ENCODE measurements at places on chromosomes 1 and 21.

- DNase-seq = no peak
Measured at GRCh38 chr1:113479713-113480676, 89.7 kb downstream of the MAGI3 start.

GRCh38 chr1:23101887-23102286 lies 66.8 kb downstream of the LUZP1 start:
- DNase-seq = no peak

- DNase-seq = no peak
Measured at GRCh38 chr1:231663211-231663792, 36.7 kb downstream of the DISC1 start.

- DNase-seq = no peak
Measured at GRCh38 chr21:37855647-37856625, 60.3 kb downstream of the KCNJ6 start.

DNA sequence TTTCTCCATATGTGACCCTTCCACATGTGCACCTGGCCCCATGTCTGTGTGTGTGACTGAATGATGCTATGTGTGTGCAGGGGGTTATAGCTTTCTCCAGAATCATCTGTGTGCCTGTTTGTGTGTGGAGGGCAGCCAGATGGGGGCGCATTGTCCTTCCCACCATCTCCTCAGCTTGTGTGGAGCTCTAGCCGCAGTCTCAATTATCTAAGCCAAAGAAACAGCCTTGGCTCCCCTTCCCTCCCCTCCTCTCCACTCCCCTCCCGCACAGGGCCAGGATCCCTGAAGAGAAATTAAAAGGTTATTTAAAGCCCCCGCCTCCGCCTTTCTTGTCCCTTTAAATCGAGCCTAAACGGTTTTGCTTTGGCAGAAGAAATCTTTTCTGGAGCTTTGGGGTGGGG lies 1.8 kb upstream of the DMBX1 start:
- DNase-seq = no peak

- no peak for DNase-seq
Measured at GRCh38 chr1:54995013-54995760, 3.5 kb upstream of the BSND start.

GRCh38 chr1:106344494-106344893 lies 712.0 kb upstream of the PRMT6 start:
- DNase-seq = no peak

DNA sequence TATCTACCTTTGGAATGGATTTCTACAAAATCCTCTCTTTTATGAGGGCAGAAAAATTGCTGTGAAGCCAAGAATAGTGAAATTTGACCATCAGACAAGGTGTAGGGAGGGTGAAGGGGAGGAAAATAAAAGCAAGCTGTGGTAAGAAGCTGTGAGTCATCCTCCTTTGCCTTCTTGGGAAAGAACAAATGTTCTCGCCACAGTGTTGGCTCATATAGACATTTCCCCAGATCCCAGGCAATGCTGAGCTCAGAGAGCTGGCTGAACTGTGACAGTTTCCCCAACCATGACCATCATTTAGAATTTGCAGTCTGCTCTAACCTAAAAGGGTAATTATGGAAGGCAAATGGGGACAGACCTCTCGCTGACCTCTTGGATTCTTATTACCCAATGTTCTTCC lies 235.4 kb downstream of the PBX1 start:
- DNase-seq = no peak

DNA sequence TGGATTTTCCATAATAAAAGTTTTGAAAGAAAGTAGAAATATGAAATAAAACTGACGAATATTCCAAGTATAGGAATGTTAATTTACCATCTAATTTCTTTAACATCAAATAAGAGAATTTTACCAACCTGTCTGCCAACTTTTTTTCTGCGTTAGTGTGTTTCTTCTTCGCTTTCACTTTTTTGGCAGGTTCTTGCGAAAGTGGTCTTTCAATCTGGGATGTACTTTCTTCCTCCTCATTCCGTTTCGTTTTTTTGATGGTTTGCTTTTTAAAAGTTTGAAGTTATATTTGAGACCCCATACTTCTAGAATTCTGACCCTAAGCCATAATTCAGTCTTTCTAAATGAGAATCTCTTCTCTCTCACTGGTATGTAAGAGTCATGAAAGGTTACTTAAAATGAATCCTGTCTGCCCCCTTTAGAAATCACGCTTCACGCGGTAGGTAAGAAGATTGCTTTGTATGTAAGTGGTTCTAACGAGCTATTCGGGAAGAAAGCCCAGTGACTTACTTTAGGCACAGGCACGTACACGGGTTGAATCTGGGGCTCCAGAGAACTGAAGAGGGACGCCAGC lies 580 bp downstream of the RBM34 start:
- no peak for DNase-seq

- no peak for DNase-seq
Measured at GRCh38 chr1:51799372-51799771, 79.2 kb downstream of the NRDC start.

- DNase-seq = no peak
Measured at GRCh38 chr1:116950517-116951199, 40.9 kb downstream of the PTGFRN start.

DNA sequence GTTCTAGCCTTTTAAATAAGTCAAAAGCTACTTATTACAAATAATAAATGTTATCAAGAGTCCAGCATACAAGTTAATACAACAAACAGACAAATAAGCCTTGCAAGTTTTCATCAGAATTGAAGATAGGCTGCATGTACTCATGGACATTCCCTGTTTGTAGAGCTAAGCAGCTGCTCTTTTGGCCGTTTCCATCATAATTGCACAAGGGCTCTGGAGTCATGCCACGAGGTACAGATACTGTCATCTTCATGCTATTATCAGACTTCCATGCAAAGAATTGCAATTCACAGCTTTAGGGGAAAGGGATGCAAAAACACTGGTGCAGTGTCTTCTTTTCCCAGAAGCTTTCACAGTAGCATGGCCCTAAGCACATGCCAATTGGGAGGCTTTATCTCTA lies 52.8 kb upstream of the TBX15 start:
- DNase-seq = no peak

- no peak for DNase-seq
Measured at GRCh38 chr1:212622906-212623305, 14.3 kb downstream of the ATF3 start.

GRCh38 chr1:26724926-26725325 lies 29.1 kb downstream of the ARID1A start:
- no peak for DNase-seq

DNA sequence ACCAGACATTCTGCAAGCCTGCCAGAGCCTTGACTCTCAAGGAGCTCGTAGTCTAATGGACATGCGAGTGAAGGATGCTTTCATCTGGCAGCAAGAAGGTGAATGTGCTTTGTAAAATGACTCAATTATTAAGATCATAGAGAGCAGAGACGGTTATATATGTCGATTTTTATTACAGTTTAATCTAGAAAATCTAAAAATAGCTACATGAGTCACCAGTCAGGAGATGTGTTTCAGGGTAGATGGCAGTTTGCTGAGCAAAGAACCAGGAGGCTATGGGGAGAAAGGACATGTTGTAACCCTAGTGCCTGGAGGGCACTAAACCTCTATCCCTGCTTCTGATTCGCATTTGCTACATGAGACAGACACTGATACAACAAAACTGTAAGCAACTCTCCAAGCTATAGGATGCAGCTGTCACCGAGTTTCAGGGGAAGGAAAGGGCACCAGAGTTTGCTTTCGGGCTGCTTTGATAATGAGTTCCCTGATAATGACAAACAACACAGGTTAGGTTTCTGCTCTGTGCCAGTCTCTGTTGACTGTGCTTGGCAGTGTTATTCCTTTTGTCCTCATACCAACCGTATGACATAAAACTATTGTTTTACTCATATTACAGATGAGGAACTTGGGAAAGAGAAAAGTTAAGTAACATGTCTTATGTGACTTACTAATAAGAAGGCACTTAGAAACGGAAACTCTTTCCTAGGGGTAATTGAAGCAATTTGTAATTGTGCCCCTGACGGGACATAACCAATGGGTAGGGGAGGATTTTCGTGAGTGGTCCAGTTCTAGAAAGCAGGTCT lies 43.2 kb downstream of the C1orf198 start:
- no peak for DNase-seq

DNA sequence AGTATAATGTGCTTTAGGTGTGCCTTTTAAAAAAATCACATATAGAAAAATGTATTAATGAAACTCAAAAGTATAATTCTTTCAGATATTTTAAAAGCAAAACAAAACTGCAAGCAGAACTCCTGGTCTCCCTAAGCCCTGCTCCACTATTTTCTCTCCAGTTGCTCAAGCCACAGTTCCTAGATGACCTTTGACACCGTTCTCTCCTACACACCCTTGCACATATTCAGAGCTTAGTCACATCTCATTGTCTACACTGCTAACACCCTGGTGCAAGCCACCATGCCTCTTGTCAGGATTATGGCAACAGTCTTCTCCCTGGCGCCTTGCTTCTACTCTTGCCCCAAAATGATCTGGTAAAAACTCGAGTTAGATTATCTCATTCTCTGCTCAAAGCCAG lies 50.2 kb upstream of the ROR1 start:
- DNase-seq = no peak

DNA sequence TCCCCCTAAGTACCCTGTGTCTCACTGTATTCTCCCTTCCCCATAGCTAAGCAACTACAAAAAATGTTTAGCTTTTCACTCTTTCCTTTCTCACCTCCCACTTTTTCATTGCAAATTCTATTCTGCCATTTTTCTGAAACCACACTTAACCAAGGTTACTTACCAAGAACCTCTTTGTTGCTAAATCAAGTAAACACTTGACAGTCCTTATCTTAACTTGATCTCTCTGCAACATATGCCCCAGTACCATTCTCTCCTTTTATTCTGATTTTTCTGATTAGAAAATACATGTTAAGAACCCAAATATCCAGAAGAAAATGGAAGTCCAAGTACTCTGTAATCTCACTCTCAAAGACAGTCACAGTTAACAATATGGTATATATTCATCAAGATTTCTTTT lies 16.0 kb downstream of the EVI5 start:
- no peak for DNase-seq

GRCh38 chr1:55180075-55180670 lies 35.0 kb downstream of the USP24 start:
- no peak for DNase-seq

DNA sequence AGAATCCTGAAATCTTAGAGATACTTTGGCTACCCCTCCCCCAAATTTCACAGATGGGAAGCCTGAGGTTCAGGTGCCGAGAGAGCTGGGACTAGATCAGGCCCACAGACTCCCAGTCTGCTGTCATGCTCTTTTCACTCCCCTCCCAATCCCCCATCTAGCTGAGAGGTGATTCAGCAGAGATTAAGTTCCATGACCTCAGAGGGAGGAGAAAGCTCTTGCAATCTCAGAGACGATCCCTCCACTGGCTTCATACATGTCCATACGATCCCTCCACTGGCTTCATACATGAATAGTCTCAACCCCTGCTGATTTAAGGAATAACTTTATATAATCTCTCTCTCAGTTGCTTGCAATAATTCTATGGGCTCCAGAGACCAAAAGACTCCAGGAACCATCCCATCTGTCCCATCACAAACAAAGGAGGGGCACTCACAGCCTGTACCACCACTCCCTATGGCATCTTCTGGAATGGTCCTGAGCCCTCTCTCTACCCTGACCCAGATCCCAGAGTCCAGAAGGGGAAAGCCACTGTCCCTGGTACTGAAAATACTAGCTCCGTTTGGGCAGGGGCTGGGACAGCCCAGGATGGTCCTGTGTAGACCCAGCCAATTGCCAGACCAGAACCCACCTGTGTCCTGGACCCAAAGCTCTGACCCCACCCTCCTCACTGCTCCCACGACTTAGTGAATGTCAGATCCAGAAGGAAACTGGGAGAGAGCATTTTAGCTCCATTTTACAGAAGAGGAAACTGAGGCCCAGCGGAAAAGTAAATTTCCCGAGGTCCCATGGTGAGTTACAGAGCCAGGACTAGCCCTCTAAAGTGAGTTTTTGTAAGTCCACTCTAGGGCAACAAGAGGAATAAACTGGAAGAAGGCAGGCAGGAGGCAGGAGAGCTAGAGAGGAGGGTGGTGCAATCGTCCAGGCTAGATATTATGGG lies 27.1 kb downstream of the RIMS3 start:
- no peak for DNase-seq

DNA sequence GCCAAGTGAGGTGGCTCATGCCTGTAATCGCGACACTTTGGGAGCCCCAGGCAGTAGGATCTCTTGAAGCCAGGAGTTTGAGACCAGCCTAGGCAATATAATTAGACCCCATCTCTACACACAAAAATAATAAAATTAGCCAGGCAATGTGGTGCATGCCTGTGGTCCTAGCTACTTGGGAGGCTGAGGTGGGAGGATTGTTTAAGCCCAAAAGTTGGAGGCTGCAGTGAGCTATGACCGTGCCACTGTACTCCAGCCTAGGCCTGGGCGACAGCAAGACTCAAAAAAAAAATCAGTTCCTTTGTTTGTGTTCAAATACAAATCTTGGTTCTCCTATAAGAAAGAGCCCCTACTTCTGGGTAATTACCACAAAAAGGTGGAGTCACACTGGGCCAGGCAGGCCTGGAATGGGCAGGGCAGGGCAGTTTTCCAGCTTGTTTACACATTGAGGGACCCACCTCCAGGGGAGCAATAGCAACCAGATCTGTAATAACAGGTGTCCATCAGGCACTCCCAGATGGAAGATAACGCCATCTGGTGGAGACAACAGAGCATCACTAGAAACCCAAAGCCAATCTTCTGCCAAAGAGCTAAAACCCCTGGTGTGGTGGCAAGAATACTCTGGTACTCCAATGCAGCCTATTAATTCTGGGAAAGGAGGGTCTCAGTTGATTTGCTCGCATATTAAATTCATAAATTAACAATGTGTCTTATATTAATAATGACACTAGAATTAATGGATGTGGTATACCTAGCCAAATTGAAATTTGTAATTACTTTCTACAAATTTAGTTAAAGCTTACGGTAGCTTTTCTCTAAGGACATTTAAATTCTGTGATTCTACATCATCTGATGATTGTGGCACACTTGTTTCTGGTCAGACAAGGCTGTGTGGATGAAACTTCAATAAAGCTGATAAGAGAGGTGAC lies 13.2 kb downstream of the PPP1R15B start:
- DNase-seq = no peak

- no peak for DNase-seq
Measured at GRCh38 chr1:113981962-113982931, 3.0 kb downstream of the OLFML3 start.

DNA sequence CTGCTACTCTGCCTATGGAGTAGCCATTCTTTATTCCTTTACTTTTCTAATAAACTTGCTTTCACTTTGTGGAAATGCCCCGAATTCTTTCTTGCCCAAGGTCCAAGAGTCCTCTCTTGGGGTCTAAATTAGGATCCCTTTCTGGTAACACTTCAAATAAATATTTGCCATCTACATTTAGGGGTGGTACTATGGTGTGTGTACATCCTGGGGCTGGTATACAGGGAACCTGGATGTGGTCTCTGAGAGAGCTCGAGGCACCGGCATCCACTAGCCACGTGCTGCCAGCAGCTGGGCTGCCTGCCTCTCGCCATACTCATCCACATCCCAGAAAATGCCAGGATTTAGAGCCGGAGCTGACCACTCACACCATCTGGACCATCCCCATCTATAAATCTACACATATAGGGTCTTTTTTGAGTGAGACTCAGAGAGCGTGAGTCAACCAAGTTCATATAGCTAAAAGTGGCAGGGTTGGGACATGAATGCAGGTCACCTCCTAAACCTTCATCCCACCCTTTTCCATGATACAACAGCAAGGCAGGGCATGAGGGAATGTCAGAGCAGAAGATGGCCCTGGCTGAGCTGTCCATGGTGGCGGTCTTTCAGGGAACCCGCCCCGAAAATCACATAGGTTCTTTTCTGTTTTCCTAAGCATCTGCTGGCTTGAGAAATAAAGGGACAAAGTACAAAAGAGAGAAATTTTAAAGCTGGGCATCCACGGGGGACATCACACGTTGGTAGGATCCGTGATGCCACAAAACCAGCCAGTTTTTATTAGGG lies 76.6 kb upstream of the F3 start:
- DNase-seq = no peak

Data from caudate nucleus (tissue), 63 donors.